Occipital lobe (tissue), 3 donors: ENCODE measurements at places on chromosomes 12 and 14.

DNA sequence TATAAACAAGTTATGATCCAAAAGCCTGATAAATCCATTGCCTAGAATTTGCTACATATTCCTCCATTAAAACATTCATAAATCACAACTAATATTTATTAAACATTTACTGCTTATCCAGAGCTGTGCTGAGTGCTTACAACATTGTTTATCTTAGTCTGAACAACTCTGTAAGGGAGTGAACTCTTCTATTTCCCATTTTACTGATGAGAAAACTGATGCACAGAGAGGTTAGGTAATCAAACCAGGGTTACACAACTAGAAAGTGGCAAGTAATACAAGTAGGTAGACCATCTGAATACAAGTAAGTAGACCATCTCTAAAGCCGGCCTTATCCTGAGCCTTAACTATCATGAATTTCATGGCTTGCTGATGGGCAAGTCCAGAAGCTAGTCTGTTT, 39.5 kb downstream of the WASHC3 start:
- DNase-seq = no peak

- DNase-seq = no peak
These were observed 236.1 kb downstream of the ADGRD1 start for GRCh38 chr12:131189781-131190180.

DNA sequence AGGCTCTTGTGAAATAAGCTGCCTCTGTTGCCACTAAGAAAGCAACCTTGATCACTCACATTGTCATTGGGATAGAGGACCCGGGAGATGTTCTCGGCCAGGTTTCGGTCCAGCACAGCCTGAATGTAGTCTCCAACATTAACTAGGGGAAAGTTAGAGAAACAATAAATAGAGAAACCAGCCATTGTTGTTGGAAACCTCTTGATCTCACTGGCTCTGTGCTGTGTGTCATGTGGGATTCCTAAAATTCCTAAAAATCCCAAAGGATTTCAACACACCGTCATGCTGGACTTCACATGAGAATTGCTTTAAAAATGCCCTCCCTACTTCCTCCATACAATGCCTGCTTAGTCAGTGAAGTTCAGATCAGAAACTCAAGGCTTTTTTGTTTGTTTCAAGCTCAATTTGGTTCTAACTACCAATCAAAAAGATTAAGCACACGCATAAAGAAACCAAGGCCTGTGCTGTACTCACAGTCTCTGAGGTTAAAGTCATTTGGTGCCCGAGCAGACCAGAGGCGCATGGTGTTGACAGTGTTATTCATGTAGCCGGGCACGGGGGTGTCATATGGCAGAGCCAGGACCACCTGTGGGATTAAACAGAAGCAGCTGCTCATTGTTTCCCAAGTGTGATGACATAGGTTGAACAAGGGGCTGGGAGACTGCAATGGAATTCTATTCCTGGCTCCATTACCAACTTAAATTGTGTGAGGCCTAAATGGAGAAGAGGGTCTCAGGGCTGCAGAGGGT, 23.6 kb downstream of the PYGL start:
- DNase-seq = no peak

GRCh38 chr12:105507311-105508038, 177.0 kb downstream of the C12orf75 start:
- DNase-seq = no peak

DNA sequence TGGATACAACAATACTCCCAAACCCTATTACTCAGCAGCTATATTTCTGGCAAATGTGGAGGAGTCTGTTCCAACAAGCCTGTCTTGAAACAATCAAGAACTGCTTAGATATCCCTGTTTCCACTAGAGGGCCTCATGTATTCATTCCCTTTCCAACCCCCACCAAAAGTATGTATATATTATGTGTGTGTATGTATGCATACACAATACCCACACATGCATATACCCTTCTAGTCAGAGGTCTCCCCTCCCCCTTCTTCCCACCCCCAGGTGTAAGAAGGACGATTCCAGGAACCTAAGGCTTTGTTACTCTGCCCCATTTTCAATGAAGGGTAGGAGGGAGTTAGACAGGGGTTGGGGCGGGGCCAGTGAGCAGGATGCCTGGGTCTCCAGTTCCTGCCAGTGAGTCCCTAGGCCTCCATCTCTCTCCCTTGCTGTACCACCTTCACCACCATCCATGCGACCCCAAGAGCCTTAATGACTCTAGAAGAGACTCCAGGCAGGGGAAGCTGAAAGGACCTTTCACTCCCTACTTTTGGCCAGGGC, at the start of gene DGKA:
TSS of gene DGKA (plus strand) at position 392 of the 546 bp plus-strand sequence. CDS start 5,342 bp downstream, outside the sequence.
- peak; percentile 6 for DNase-seq

DNA sequence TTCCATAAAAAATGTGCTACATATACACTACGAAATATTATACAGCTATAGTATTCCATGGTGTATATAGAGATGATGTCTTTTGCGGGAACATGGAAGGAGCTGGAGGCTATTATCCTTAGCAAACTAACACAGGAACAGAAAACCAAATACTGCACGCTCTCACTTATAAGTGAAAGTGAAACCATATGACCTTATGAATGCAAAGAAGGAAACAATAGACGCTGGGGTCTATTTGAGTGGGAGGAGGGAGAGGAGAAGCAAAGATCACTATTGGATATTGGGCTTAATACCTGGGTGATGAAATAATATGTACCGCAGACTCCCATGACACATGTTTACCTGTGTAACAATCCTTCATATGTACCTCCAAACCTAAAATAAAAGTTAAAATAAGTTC, 142.8 kb downstream of the LRFN5 start:
- DNase-seq = no peak

- DNase-seq = peak; percentile 83
These were observed 13.6 kb downstream of the FAM222A start for GRCh38 chr12:109727039-109727723.

GRCh38 chr12:14362352-14362751, 3.1 kb upstream of the ATF7IP start:
- DNase-seq = no peak

- no peak for DNase-seq
These were observed 145.3 kb downstream of the TTLL5 start for GRCh38 chr14:75806352-75806832.

- DNase-seq = no peak
These were observed 52.8 kb downstream of the FOS start for GRCh38 chr14:75331471-75331870.

GRCh38 chr12:1691123-1692007, 495 bp downstream of the ADIPOR2 start:
- no peak for DNase-seq

DNA sequence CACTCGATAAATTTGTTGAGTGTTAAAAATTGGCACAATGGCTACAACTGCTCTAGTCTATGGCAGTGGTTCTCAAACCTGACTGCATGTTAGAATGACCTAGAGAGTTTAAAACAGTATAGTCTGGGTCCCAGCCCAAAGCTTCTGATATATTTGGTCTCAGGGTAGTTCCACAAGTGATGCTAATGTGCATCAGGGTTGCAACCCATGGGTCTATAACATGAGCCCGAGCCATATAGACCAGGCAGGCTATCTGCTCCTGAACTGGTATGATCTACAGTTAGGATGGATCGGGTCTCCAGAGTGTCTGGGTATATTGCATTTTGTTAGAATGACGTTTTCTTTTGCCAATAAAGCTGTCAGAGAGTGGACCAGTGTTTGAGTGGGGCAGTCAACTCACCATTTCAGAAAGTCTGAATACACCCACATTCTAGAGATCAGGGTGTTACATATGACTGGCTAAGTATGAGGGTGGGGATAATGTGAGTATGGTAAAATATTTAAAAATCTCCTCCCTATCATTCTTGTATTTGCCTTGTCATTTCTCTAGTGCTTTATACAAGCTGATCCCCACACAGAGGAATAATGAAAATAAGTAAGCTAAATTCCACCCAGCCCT, 80.9 kb downstream of the FRMD6 start:
- no peak for DNase-seq

GRCh38 chr14:37289688-37290087, 92.0 kb downstream of the MIPOL1 start:
- no peak for DNase-seq

DNA sequence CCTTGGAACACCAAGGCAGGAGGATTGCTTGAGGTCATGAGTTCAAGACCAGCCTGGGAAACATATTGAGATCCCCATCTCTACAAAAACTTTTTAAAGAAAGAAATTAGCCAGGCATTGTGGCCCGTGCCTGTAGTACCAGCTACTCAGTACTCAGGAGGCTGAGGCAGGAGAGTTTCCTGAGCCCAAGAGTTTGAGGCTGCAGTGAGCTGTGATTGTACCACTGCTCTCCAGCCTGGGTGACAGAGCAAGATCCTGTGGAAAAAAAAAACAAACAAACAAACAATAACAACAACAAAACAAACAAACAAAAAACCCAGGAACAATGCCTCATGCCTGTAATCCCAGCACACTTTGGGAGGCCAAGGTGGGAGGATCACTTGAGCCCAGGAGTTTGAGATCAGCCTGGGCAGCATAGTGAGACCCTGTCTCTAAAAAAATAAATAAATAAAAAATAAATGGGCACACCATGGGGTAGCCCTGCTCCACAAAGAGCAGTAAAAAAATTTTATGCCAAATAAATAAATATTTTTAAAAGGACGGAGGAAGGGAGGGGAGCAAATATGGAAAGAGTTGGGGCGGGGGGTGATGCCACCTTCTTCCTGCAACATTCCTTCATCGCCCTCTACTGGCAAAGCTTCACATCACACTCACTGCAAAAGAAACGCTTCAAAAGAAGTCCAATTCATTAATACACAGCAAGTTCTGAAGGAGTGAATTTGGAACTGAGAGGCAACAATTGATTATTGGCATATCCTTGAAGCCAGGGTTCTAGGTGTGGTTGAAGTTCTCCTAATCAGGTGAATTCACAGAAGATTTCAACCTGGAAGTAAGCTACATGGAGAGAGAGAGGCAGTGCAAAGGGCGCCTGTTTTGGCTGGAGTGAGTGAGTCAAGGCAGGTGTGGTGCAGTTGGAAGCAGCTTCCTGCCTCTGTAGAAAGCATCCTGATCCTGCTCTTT, 8.8 kb upstream of the GNPTAB start:
- peak; percentile 25 for DNase-seq

DNA sequence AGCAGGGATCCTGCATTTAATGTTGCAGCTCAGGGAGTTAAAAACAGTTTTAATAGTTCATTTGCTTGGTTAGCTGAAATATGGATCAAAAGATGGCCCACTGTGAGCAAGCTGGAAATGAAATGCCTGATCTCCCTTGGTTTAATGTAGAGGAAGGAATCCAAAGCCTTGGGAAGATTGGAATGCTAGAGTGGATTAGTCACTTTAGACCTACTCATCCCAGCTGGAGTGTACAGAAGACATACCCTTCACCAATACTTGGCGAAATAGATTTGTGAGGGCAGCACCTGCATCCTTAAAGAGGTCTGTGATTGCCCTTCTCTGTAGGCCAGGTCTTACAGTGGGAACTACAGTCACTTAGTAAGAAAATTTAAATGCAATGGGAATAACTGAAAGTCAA, 58.0 kb upstream of the KRAS start:
- DNase-seq = no peak

DNA sequence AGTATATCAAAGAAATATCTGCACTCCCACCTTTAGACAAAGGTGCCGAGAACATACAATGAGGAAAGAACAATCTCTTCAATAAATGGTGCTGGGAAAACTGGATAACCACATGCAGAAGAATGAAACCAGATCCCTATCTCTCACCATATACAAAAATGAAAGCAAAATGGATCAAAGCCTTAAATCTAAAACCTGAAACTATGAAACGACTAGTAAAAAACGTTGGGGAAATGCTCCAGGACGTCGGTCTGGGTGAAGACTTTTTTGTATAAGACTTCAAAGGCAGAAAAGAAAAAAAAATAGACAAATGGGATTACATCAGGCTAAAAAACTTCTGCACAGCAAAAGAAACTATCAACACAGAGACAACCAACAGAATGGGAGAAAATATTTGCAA, 83.8 kb downstream of the PPM1A start:
- no peak for DNase-seq

DNA sequence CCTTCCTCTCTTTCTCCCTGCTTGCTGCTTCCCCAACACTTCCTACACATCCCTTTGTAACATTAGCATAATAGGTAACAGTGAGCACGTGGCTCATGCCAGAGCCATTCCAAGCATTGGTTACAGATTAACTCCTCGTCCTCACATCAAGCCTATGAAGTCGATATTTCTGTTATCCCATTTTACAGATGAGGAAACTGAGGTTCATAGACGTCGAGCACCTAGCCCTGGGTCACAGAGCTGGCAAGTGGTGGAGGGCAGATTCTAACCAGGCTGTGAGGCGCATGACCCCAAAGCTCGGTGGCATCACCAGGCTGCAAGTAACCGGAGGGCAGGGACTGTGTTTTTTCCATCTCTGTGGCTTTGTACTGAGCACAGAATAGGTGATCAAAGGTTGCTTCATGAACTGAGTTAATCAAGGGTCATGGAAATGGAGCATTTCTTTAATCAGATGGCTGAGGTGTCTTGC, 5.7 kb upstream of the SERPINA1 start:
- no peak for DNase-seq

- no peak for DNase-seq
These were observed 13.2 kb upstream of the NPAS3 start for GRCh38 chr14:32925439-32925838.

DNA sequence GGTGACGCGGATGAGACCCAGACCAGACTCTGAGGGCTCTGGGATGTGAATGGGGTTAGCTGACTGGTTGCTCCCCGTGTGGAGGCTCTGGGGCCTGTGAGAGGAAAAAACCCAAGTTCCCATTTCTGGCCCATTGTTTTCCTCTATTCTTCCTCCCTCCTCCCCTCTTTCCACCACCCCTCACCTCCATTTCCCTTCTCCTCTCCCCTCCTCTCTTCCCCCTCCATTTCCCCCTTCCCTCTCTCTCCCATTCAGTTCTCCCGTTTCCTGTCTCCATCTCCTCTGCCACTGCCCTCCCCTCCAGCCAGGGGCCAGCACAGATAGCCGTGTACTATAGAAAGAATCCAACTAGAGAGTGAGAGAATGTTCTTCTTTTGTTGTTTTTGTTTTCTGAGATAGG, 12.6 kb upstream of the PRPH start:
- DNase-seq = no peak

DNA sequence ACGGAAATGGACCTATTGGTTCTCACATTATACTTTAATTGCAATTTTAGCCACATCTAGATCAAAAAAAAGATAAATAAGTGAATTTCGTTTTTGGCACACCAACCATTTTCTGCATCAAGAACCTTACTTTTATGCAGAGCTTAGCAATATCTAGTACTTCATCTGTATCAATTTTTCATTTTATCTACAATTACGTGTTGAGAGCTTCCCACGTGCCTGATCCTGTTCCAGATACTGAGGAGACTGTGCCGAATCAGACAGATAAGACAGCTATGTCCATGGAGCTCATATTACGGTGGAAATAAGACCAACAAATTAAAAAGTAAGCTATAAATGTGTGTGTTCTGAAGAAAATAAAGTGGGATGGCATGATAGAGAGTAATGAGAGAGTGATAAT, 101.6 kb downstream of the MGAT4C start:
- no peak for DNase-seq

- DNase-seq = no peak
These were observed 84.0 kb downstream of the PELI2 start for GRCh38 chr14:56202256-56202655.
